ENCODE measurements at places on chromosomes 5 and 9.

DNA sequence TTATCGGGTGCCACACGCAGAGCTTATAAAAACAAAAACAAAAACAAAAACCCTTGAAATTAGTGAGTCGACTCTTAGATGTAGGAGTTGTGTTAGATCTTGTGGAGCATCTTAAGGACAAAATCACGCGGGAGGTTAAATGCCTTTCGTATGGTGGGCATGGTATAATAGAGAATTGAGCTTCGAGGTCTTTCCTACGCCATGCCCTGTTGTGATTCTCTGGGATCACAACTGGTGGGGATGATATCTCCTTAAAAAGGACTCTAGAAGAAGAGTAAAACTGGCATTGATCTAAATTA is 773 bp upstream of the ELL2 start:
- no peak for DNase-seq

DNA sequence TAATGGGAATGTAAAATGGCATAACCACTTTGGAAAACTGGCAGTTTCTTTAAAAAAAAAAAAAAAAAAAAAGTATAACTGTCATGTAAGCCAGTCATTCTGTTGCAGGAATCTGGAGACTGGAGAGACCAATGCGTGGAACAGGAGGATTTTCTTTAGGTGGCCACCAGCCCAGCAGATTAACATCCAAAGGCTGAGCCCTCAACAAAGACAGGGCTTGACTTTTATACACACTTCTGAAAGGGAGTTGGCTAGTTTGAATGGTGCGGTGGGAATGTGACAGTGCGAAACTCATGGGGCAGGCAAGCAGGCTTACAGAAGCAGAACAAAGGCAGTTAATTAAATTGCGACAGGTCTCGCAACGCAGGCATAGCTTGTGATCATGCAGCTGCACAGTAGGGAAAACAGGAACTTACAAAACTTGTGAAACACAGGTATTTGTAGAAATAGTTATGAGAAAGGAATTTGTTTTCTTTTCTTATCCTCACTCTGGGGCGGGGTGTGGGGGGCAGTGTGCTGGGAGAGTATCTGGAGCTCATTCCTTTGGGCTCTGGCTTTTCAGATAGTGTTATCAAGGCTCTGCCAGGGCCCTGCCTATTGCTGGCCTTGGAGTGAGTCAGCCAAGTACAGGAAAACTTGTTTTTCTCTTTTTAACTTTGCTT is 12.0 kb downstream of the UIMC1 start:
- DNase-seq: no peak

GRCh38 chr5:88144219-88145001 is 124.2 kb downstream of the TMEM161B start:
- DNase-seq: no peak

GRCh38 chr5:143605403-143606005 is 202.0 kb upstream of the NR3C1 start:
- no peak for DNase-seq

DNA sequence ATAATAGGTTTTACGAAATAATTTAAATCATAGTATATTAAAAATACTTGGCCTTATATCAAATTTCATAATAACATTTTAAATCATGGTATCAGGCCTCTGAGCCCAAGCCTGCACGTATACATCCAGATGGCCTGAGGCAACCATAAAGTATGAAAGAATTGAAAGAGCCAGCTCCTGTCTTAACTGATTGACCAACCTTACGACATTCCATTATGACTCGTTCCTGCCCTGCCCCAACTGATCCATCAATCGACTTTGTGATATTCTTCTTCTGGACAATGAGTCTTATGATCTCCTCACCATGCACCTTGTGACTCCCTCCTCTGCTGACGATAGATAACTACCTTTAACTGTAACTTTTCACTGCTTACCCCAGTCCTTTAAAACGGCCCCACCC is 545.0 kb downstream of the MTRR start:
- no peak for DNase-seq

GRCh38 chr5:148255456-148255855 is 13.1 kb upstream of the SPINK13 start:
- no peak for DNase-seq

GRCh38 chr9:20030671-20031070 is 241.8 kb upstream of the SLC24A2 start:
- no peak for DNase-seq

- no peak for DNase-seq
These were observed 2.8 kb downstream of the TRAF1 start for GRCh38 chr9:120923620-120924328.

GRCh38 chr5:106185661-106186081 is 1485.1 kb downstream of the EFNA5 start:
- no peak for DNase-seq

DNA sequence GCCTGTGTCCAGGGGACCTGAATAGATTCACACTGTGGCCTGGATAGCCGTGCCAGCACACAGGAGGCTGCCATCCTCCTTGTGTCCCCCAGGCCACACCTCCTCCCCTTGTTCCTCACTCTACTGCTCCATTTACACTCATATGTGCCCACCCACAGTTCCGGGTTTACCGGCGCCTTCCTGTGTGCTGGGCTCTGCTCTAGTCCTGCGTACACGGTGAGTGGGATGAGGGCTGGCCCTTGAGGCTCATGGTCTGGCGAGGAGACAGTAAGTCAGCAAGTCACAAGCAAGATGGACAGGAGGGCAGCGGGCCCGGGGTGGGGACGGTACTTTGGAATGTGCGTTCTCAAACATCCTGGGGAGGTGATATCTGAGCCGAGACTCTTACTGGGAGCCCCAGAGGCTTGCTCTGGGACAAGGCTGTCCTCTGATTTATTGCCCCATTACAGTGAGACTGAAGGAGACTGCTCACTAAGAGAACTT is 32.4 kb upstream of the NXNL2 start:
- no peak for DNase-seq

DNA sequence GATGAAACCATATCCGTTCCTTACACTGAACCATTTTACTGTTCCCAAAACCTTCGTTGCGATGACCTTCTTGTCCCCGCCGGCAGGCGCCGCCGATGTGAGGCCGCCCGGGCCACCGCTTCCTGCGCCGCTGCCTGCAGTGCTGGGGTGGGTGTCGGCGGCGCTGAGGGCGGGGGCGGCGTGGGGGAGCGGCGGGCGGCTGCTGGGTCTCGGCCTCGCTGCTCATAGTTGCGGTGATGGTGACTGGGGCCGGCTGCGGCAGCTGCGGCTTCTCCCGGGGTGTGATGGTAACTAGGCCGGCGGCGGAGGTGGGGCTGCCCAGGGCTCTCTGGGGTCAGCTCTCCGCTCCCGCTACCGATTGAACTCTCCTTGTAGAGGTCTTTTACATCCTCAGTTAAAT is 14.1 kb upstream of the OR2S2 start:
- DNase-seq: no peak

- DNase-seq: no peak
These were observed 98.0 kb downstream of the GABBR2 start for GRCh38 chr9:98610711-98611110.

GRCh38 chr9:7782400-7783120 is 17.0 kb downstream of the DMAC1 start:
- DNase-seq: no peak

- peak; percentile 5 for DNase-seq
These were observed 240.8 kb downstream of the FSTL4 start for GRCh38 chr5:133371371-133372155.

- no peak for DNase-seq
These were observed 8.8 kb upstream of the C5orf15 start for GRCh38 chr5:133977161-133977787.

- no peak for DNase-seq
These were observed 116.7 kb downstream of the UGCG start for GRCh38 chr9:112013266-112013665.

DNA sequence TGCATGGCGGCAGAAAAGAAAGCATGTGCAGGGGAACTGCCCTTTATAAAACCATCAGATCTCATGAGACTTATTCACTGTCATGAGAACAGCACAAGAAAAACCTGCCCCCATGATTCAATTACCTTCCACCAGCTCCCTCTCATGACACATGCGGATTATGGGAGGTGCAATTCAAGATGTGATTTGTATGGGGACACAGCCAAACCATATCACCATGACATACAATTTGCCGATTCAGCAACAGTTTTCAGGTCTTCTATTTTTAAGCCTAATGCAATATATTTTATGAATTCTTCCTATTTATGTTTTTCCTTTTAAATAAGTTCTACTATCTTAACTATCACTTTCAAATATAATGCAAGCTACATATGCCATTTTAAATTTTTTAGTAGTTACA is 90.8 kb upstream of the CCDC152 start:
- DNase-seq: no peak

DNA sequence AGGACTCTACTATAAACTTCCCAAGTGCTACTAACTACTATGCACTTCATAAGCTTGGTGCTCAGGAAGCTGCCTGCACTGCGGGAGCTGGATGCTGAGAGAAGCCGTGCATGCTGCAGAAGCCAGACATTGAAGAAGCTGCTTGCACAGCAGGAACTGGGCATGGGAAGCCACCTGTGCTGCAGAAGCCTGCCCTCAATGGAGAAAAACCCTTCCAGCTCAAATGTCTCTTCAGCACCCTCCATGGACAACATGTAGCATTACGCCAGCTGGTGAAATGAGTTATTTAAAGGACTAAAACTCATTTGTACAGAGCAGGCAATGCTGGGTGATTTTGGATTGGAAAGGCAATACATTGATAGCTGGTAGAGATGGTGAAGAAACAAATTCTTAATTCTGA is 247.2 kb downstream of the KIF4B start:
- DNase-seq: peak; percentile 11

DNA sequence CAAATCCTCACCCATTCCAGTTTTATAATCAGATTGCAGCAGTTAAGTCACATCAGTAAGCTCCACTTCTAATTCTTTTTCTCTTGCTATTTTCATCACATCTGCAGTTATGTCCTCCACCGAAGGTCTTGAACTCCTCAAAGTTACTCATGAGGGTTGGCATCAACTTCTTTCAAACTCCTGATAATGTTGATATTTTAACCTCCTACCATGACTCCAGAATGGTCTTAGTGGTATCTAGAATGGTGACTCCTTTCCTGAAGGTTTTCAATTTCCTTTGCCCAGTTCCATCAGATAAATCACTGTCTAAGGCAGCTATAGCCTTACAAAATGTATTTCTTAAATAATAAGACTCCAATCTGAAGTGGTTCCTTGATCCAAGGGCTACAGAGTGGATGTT is 53.8 kb upstream of the EDIL3 start:
- DNase-seq: no peak

- DNase-seq: no peak
These were observed 145.7 kb downstream of the NXNL2 start for GRCh38 chr9:88680505-88681160.

- peak; percentile 8 for DNase-seq
These were observed 26.3 kb upstream of the FREM1 start for GRCh38 chr9:14936491-14936890.

GRCh38 chr9:76405868-76406267 is 11.6 kb upstream of the RFK start:
- no peak for DNase-seq

GRCh38 chr5:80967500-80968181 is 7.5 kb downstream of the RASGRF2 start:
- no peak for DNase-seq

All from NCI-H1417 (cell line).